ENCODE measurements at places on chromosomes 1 and 21. TPM values are rescaled to one million over a fixed set of nuclear protein-coding genes. Genes with fewer than 3 reads are reported as not detected.

DNA sequence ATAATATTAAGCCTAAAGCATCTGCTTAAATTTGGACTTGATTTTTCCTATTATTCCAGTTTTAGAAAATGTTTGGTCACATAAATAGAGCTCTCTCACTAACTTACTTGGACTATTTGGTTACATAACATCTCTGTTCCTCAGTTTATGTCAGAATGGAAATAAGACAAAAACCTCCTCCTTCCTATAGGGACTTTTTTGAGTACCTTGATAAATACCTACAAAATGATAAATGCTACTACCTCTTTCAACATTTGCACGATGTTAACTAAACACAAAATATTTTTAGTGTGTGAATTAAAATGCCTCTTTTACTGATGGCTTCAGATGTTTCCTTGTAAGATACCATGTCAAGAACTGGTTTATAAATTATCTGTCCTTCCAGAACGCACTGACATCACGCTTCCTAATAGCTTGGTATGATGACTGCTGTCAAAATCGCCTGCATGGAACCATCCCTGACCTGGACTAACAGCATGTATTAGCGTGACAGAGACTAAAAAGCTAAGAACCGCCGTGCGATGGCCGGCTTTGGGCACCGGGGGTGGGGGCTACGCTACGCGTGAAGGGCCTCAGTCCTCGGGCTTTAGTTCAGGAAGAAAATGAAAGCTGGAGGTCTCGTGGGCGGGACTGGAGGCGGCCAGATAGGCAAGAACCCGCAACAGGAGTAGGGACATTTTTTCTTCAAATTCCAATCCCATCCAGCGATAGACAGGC, 133.2 kb upstream of the BARHL2 start:
- DNase-seq, result no peak

DNA sequence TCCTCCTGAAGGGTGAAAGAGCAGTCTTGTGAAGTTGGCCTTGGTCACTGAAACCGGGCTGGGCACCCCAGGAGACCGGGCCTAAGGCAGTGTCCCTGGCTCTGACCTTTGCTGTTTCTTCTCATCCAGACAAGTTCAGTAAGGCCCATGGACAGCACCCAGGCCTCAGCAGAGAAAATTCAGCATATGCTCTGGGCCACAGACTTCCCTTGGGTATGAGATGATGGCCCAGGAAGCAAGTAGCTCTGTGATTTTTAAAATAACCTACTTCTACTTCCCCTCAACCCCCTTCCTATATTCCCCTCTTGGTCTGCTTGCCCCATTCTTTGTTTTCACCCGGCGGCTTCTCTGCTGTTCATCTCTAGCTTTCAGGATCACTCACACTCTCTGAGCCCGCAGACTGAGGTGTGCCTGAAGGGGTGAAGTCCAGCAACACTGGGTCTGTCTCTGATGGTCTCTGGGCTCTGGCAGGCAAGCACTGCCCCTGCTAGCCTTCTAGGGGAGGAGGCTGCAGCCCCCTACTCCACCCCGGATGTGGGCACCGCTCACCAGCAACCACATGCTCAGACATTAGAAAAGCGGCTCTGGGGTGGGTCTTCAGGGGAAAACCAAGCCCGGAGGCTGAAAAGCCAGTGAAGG, 2.9 kb upstream of the GPR25 start:
- peak; percentile 82 for DNase-seq

GRCh38 chr1:178094739-178095645, 1.1 kb downstream of the RASAL2 start:
- no peak for DNase-seq

The SH2D2A gene
- total RNA-seq, result 17.4 TPM

- no peak for DNase-seq
Measured at GRCh38 chr1:99768104-99768503, 1.7 kb upstream of the FRRS1 start.

GRCh38 chr1:27218736-27219135, 15.7 kb upstream of the WDTC1 start:
- DNase-seq, result no peak

The SPRR1A gene
- not detected for total RNA-seq

The S100A16 gene
- total RNA-seq, result not detected

DNA sequence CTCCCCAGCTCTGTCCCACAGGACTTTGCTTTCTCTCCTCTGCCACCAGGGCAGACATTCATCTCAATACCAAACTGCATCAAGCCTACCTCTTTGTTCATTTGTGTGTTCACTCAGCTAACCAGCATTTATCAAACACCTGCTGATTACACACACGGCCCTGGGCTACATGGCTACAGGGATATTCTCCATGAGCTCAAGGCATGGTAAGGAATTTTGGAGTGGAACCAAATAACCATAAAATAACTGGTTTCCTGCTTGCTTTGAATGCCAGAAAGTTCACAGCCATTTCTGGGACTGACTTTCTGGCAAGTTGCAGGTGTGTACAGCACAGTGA, 54.6 kb downstream of the LDLRAD2 start:
- DNase-seq, result no peak

The FMN2 gene
- not detected for total RNA-seq

DNA sequence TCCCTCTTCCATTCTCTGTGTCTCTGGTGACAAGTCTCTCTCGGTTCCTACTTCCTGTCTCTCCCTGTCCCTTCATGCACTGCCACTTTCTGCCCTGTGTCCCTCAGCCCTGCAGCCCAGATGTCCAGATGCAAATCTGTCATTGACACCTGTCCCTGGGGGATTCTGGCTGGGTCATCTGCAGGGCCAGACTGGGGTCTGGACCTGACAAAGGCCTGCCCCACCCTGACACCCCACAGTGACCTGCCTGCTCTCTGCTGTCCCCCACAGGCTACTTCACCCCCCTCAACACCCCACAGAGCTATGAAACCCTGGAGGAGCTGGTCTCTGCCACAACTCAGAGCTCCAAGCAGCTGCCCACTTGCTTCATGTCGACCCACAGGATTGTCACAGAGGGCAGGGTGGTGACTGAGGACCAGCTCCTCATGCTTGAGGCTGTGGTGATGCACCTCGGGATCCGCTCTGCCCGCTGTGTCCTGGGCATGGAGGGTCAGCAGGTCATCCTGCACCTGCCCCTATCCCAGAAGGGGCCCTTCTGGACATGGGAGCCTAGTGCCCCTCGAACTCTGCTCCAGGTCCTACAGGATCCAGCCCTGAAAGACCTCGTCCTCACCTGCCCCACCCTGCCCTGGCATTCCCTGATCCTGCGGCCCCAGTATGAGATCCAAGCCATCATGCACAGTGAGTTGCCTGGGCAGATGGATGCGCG, 7.2 kb downstream of the THEMIS2 start:
- no peak for DNase-seq

- no peak for DNase-seq
Measured at GRCh38 chr21:36877741-36878140, 88.7 kb downstream of the HLCS start.

The NTMT2 gene
- not detected for total RNA-seq

The CTSS gene
- 50.3 TPM for total RNA-seq

The SPRR2E gene
- total RNA-seq, result not detected

- DNase-seq, result peak; percentile 32
Measured at GRCh38 chr1:13753636-13754402, 53.8 kb downstream of the PRDM2 start.

DNA sequence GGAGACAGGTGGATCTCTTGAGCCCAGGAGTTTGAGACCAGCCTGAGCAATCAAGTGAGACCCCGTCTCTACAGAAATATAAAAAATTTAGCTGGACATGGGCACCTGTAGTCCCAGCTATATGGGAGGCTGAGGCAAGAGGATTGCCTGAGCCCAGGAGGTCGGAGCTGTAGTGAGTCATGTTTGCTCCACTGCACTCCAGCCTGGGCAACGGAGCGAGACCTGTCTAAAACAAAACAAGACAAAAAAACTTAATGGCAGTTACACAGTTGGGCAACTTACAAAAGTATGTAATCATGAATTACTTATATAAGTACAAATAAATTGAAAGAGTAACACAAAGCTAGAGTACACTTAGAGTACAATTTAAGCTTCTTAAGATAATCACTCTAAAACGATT, 25.2 kb downstream of the RC3H1 start:
- DNase-seq, result no peak

DNA sequence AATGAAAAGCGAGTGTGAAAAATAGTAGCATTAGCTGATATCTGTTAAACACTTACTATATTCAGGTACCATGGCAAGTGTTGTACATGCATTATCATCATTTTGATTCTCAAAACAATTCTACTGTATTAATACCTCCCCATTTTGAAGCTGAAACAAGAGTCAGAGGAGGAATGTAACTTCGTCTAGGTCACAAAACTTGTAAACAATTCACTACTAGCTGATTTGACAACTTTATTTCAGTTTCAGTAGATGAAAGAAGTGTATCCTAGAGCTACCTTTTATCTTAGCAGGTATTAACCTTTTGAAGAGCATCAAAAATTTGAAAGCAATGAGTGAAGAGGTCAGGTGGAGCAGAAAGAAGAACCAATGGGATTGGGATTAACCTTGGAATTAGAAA, 1.6 kb downstream of the CD84 start:
- no peak for DNase-seq

GRCh38 chr1:80217377-80217986, 1211.0 kb upstream of the ADGRL4 start:
- no peak for DNase-seq

The CSF1 gene
- total RNA-seq, result 31.5 TPM

DNA sequence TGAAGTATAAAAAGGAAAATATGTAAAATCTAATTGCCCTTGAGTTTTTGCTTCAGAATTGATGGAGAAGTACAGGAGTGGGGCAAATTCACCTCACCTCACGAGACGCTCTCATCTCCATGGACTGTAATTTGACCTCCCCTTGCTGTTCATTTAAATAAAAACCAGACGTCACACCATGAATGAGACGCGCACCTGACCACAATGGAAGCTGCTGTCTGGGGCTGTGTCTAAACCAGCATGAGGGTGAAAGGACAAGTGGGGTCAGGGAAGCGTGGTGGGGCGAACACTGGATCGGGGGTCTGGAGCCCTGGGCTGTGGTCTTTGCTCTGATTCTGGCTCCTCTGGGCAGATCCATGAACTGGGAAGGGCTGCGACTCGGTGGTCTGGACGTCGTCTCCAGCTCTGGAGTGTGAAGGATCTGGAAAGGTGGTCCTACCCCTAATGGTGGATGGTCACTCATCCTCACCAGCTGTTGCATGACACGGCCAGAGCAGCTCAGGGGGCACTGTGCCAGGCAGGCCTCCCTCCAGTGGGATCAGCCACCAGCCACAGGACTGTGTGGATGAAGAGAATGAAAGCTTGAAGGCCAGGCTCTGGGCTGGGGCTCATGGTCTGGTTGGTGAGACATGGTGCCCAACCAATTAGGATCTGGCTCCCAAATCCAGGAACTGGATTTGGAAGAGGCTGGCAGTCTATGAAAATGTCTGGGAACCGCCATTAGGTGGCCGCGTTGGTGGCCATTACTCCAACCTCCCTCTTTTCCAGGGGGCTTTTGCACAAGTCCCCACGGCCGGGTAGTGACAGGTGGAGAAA, 728.6 kb downstream of the PTPRU start:
- DNase-seq, result no peak

The PPFIA4 gene
- total RNA-seq, result 1.1 TPM

DNA sequence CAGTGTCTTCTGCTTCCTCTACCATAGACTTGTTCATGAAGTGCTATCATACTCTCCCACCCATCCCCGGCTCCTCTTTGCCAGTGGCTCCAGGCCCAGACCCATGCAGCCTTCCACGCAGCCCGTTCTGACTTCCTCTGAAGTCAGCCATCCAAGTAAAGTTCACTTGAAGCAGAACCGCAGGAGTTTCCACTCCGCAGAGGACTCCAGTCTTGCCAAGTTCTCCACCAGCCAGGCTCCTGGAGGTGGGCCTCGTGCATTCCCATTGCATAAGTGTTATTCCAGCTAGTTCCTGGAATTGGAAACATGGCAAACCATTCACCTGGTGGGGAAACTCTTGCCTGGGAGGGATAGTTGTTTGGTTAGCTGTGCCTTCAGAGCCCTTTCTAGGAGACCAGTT, 185.1 kb downstream of the PLPP3 start:
- DNase-seq, result no peak

DNA sequence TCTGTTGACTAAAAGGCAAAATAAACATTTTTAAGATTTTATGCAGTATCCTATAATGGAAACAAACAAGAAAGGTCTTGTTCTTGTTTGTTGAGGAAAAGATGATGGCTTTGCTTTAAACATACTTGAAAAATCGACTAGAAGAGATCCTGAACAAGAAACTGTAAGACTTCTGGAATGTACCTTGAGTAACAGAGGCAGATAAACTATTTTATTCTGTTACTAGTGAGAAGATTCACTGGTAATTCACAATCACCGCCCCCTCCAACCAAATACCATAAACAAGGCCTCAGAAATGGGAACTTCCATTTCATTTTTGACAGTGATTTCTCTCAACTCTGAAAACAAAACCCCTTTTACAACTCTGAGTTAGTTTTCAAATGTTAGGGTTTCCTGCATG, 18.1 kb downstream of the TSEN15 start:
- no peak for DNase-seq

The HOOK1 gene
- total RNA-seq, result 5.1 TPM

The ZNF683 gene
- not detected for total RNA-seq

GRCh38 chr21:27269644-27270043, 302.8 kb upstream of the ADAMTS5 start:
- no peak for DNase-seq

The GNAT2 gene
- total RNA-seq, result 0.92 TPM

DNA sequence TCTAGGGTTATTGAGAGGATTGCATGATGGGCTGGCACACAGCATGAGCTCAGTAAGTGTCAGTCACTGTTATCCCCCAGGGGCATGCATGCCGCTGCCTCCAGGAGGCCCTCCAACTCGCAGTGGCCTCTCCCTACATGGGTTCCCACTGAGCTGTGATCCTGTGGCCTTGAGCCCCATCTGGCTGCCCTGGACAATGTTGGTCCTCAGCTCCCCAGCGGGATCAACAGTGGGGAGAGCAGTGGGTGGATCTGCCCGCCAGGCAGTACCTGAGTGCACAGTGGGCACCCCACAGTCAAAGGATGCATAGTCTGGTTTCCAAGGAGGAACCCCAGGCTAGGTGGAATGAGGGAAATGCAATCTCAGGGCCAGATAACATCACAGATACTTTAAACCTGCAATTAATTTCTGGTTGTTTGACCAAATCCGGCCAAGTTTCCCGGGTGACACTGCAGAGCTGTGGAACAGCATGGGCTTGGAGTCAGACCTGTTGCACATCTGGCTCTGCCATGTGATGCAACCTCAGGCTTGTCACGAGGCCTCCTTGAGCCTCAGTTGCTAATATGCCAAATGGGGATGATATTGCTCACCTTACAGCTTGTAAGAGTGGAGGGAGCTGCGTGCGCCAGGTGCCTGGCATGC, 9.3 kb downstream of the PADI3 start:
- DNase-seq, result no peak
